ENCODE measurements at places on chromosomes 16 and 17.
A peak's percentile ranks its signal among the peaks of the same experiment; 100 is the strongest.

DNA sequence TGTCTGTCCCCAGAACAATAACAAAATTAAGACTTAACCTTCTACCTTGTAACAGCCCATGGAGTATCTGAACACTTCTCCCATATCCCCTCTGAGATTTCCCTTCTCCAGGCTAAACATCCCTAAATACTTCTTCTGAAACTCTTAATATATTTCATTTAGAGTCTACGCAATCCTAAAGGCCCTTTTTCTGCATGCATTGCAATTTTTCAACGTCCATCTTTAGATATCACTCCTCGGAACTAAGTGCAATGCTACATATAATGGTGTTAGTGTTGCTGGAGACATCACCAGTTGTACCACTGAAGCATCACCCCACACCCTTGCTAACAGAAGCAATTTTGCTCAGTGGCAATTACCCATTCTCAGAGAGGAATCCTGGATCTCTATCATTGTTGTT lies 13.2 kb downstream of the GRIN2A start:
- DNase-seq = no peak

GRCh38 chr17:5980941-5981340 lies 89.2 kb upstream of the WSCD1 start:
- no peak for DNase-seq

GRCh38 chr16:72858665-72859493 lies 189.0 kb downstream of the ZFHX3 start:
- DNase-seq = no peak

DNA sequence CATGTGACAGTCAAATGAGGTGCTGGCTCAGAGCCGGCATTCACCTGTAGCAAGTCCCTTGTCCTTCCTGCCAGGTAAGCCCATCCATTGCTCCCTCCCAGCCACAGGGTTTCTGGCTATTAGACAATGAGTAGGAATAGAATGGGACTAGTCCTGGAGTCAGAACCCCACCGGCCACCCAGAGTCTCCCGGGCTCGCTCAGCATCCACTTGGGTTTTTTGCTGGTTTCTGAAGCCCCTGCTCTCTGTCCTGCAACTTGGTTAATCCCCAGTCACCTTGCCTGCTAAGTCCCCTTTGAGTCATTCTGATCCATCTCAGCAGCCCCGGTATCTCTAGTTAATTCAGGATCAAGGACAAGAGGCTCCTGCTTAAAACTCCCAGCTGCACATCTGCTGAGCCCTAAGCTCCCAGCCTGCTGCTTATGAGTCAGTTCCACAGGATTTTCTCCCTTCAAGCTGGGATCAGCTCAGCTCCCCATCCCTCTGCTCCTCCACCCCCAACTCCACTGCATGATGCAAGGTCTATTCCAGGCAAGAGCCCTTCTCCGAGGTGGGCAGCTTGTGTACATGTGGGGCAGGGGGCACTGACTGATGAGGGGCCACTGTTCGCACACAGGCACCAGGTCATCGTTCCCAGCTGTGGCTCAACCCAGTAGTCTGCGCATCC lies 19.9 kb upstream of the MRPS23 start:
- no peak for DNase-seq

DNA sequence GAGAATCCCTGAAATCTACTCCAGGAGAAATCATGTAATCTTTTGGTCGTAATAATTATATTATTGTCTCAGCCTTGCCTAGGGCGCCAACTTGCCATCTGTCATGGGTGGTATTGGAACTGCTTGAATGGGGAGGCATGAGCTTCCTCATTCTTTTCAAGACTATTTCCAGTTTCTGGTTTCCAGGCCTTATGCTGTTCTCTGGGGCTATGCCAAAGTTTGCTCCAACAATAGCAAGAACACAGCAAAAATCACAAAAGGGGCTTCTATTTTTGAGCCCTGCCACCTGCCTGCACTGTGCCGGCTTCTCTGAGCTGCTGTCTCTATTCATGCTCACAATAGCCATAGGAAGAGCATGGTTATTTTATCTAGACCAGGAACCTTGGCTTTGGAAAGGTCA lies 111.7 kb downstream of the SPECC1 start:
- no peak for DNase-seq

GRCh38 chr17:4833941-4834680 lies 971 bp downstream of the MINK1 start:
- DNase-seq = peak; percentile 22

DNA sequence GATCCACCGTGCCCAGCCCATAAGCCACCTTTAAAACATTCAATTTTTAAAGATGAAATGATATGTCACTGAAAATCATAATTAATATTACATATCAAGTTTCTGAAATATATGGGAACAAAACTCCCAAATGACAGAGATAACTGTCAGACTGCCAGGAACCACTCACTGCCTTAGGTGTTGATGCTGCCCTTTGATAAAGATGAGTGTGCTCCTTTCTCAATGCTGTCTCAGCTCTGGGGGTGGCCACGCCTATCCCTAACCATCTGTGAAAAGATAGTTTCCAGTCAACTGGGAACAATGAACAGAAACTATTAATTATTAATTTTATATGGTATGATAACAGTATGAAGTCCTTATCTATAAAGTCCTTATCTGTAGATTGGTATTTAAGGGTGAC lies 177.7 kb downstream of the MYO1D start:
- DNase-seq = no peak

GRCh38 chr17:70446446-70446845 lies 277.1 kb downstream of the KCNJ2 start:
- no peak for DNase-seq

DNA sequence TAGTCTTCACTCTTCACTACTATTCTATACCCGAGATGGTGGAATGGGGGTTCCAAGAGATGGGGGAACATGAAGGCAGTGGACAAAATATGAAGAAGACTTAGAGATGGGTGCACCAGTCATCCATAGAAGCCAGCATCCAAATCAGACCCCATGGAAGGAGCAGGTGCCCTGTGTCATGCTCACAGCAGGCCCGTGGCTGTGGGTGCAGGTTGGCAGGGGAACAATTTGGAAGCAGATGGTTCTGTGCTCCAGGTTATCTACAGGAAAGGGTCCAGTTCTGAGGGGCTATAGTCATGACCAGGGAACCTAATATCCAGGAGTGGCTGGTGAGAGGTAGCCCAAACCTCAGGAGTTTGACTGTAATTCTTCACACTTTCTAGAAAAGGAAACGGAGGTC lies 9.6 kb upstream of the LPCAT2 start:
- DNase-seq = peak; percentile 2

DNA sequence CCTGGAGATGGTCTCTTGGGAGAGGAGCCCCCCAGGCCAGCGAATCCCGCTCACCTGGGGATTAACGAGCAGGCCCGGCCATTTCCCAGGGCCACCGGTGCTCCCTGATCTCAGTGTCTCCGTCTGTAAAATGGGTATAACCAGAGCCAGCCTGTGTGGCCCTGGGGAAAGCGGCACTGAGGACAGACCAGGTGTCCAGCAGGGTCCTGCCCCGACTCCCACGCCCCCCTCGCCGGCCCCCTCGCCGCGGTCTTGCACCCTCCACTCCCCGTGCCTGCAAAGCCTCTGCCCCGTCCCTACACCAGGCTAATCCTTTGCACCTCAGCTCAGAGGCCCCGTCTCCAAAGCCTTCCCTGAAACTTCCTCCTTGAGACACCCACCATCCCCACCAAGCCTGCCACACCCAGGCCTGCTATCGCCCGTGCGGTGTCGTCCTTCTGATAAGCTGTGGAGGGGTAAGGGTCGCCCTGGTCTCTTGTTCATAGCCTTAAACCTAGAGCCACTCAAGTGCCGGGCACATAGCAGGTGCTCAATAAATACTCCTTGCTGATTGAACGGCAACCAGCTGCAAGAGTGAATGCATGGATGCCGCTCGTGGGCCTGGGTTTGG lies 259.1 kb downstream of the C16orf95 start:
- DNase-seq = no peak

- no peak for DNase-seq
These were observed 5.5 kb downstream of the SPNS2 start for GRCh38 chr17:4504188-4504587.

- DNase-seq = no peak
These were observed 23.1 kb upstream of the MEIOB start for GRCh38 chr16:1895068-1895467.

DNA sequence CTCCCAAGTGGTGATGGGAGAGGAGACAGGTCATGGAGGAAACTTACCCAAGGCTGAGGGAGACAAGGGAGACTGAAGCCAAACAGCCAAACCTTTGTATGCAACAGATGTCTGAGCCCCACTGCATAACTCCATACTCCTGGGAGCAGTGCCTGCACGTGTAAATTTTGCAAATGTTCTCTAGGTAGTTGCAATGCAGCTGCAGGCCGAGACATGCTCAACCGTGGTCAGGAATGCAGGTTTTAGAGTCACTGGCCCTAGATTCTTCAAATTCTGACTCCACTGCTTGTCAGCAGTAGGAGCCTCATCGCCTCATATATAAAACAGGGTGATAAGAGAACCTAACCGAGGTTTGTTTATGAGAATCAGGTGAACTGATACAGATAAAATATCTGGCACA lies 11.5 kb downstream of the DYNLRB2 start:
- no peak for DNase-seq

GRCh38 chr16:66605177-66605978 lies 874 bp downstream of the CMTM3 start:
- DNase-seq = peak; percentile 47

GRCh38 chr17:79273660-79274059 lies 199.0 kb downstream of the ENGASE start:
- no peak for DNase-seq

DNA sequence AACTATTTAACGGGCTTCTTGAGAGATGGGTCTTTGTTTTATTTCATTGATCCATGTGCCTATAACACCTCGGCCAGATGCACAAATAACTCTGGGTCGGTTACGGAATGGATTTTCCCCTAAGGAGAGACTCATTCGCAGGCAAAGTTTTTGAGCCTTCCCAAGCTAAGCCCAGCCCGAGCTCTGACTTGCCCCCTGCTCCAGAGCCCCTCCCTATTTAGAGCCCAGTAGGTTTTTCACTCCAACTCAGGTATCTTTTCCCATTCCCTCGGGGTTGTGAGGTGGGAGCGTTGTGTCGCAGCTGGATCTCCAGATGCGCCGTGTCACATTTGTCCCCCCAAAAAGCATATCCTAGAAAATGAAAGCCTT lies 812 bp upstream of the MYOCD start:
- DNase-seq = no peak

DNA sequence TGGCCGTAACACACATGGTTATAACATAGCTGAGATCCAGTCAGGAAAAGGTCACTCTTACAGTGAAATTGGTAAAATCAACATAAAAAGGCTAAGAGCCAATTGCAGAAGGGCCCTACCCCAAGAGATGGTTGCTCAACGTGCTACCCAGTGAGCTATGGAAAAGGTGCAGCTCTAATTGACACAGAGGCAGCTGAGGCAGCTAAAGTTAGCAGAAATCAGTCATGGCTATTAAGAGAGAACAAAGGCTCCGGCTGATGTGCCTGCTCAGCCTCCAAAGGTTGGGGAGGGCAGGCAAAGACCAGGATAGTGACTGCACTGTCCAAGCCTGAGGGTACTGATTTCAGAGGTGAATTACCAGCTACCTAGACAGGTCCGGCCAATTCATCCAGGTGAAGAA lies 76.5 kb upstream of the ATP2A3 start:
- DNase-seq = no peak

- DNase-seq = peak; percentile 43
These were observed 27.1 kb downstream of the SCPEP1 start for GRCh38 chr17:57004944-57005579.

- DNase-seq = no peak
These were observed 21.2 kb downstream of the DHODH start for GRCh38 chr16:72029567-72030271.

DNA sequence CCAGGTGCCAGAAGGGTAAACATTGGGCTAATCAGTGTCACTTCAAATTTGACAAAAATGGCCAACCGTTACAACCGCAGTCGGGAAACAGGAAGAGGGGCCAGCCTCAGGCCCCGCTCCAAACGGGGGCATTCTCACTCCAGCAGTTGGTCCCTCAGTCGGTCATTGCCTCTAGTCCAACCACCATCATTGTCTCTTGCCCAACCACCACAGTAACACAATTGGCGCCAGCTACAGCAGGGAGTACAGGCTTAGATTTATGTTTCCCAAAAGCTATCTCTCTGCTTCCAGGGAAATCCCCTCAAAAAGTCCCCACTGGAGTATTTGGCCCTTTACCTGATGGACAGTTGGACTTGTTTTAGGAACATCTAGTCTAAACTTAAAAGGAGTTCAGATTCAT lies 20.3 kb downstream of the ALOX15B start:
- DNase-seq = no peak

DNA sequence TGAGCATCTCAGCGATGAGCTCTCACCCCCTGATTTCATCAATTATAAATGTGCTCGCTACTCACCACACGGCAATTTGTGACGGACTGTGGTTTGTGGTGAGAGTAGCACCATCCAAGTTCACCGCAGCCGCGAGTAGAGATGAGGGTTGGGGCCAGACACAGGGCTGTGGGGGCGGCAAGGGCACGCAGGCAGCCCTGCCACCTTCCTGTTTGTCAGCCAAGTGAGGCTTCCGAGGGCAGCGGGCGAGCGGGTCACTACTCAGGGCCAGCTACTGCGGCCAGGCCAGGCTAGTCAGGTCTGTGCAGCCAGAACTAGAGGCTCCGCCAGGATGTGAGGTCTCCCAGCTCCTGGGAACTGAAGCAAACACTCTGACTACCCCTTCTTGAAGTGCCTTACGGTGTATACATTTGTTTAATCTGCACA lies 39.6 kb upstream of the MEOX1 start:
- DNase-seq = no peak

DNA sequence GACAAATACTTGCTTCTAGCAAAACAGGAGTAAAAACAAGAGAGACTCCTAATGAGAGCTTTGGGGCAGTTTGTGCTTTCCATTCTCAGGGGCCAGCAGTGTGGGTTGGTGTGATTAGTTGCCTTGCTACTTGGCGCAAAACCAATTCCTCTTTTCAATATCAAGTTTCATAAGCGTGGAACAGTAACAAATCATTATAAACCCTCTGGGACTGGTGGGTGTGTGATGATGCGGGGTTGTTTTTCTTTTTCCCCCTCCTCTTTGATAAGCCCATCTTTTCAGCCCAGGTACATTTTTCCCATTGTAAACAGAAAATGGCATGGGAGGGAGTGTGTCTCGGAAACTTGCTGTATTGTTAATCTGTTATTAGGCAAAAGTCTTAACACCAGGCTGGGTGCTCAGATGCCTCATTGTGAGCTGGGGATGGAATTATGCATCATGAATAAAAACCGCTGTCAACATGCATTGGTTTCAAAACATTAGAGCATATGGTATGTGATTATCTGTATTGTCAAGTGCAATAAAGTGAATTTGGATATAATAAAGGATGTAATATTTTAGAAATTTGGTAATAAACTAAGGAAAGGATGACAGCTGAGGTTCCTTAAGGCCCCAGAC lies 166.4 kb downstream of the CCDC182 start:
- DNase-seq = no peak

GRCh38 chr17:44360826-44361225 lies 2.8 kb downstream of the FAM171A2 start:
- DNase-seq = no peak

DNA sequence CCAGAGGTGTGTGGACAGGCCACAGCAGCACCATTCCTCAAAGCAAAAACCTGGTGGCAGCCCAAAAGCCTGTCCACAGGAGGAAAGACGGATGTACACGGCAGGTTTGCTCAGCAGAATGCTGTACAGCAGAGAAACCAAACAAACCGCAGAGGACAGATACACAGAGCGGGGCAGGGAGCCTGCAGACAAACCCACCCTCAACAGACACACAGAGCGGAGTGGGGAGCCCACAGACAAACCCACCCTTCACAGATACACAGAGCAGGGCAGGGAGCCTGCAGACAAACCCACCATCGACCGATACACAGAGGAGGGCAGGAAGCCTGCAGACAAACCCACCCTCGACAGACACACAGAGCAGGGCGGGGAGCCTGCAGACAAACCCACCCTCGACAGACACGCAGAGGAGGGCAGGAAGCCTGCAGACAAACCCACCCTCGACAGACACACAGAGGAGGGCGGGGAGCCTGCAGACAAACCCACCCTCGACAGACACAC lies 53.0 kb upstream of the METRNL start:
- no peak for DNase-seq
